ENCODE measurements at places on chromosomes 3 and 15.

GRCh38 chr15:70505411-70505919, 257.9 kb downstream of the UACA start:
- peak overlapping the region; percentile 70 for H3K27ac ChIP-seq
- peaks cover 53% of the 10 kb centered on the region for H3K4me1 ChIP-seq
- H3K27me3 ChIP-seq, result no peaks in the 10 kb centered on the region
- no peaks in the 10 kb centered on the region for H3K36me3 ChIP-seq
- H3K4me3 ChIP-seq, result no peak overlapping the region
- no peak for DNase-seq

DNA sequence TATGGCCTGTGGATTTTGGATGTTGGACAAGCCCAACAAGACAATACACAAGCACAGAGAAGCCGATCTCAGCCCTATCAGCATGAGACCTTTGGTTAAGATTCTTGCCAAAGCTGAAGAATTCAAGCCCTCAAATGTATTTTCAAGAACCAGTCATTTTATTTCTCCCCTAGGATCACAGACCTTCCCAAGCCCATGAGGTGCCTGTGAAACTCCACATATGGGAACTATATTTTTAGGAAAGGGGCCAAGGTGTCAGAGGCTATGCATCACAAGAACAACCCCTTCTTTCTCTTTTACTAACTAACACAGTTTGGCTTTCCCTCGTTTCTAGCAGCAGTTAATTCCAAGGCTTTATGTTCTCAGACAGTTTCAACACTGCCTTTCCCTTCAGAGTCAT, 364.5 kb downstream of the MAGI1 start:
- no peak overlapping the region for H3K4me3 ChIP-seq
- H3K4me1 ChIP-seq, result no peaks in the 10 kb centered on the region

GRCh38 chr15:71397377-71397776, 282.1 kb downstream of the THSD4 start:
- no peaks in the 10 kb centered on the region for H3K27me3 ChIP-seq
- no peak overlapping the region for H3K27ac ChIP-seq
- H3K4me3 ChIP-seq, result no peak overlapping the region
- H3K36me3 ChIP-seq, result no peaks in the 10 kb centered on the region
- no peak for DNase-seq

DNA sequence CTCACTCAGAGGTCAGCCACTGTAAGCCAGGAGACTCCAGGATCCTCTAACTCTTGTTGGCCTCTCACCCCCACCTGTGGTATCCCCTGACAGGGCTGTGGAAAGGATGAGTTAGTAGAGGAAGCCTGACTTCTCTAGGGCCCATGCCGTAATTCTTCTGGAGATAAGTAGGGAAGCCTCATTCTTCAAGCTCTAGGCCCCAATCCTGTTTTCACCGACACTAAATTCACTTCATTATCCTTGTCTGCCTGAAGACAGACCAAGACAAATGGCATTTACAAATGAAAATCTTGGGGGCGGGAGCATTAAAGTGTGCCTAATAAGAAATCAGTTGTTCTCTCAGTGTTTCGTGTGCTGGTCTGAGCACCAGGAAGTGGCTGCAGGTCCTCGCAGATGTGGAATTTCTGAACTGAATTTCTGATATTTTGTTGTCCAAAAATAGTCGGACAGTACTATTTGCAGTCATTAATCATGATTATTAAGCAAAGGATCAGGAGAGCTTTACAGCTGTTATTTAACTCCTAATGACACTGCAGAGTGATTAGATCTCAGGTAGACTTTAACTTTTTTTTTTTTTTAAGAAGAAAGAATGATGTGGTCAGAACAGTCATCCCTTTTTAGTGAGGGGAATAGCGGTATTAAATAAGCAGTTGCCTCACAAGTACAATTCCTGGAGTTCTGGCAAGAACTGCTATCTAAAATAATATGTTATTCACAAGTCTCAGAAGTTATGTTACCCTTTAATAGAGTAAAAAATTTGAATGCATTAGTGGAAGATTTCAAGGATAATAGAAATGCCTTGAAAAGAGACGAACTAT, 58.4 kb downstream of the RBMS3 start:
- H3K27me3 ChIP-seq, result no peaks in the 10 kb centered on the region
- H3K36me3 ChIP-seq, result no peaks in the 10 kb centered on the region
- no peak overlapping the region for H3K27ac ChIP-seq
- no peak overlapping the region for H3K4me3 ChIP-seq

GRCh38 chr15:58405865-58406264, 25.9 kb upstream of the LIPC start:
- H3K27me3 ChIP-seq, result no peaks in the 10 kb centered on the region
- H3K4me1 ChIP-seq, result peaks cover 4% of the 10 kb centered on the region
- no peak overlapping the region for H3K27ac ChIP-seq
- no peaks in the 10 kb centered on the region for H3K36me3 ChIP-seq
- no peak for DNase-seq

DNA sequence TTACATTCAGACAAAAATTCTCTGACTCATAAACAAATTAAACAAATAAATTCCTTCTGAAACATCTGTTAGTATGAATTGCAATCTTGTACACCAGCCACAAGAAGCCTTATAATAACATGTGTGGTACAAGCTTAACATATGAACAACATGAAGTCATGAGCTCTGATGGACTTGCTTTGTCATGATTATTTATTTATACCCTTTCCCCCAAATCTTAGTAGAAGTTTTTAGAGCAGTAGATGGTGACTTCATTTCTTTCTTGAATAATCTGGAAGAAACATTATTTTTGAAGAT, 633.4 kb downstream of the EPHA3 start:
- DNase-seq, result no peak
- H3K4me1 ChIP-seq, result no peaks in the 10 kb centered on the region
- H3K4me3 ChIP-seq, result no peak overlapping the region
- no peaks in the 10 kb centered on the region for H3K36me3 ChIP-seq
- H3K27me3 ChIP-seq, result no peaks in the 10 kb centered on the region

- H3K27me3 ChIP-seq, result no peaks in the 10 kb centered on the region
- no peaks in the 10 kb centered on the region for H3K36me3 ChIP-seq
- H3K4me3 ChIP-seq, result no peak overlapping the region
- no peak overlapping the region for H3K27ac ChIP-seq
- no peak for DNase-seq
These were observed 15.3 kb downstream of the FYCO1 start for GRCh38 chr3:45980229-45980813.

GRCh38 chr15:68653031-68653635, 74.3 kb downstream of the CORO2B start:
- H3K27ac ChIP-seq, result no peak overlapping the region
- no peaks in the 10 kb centered on the region for H3K36me3 ChIP-seq
- H3K4me3 ChIP-seq, result no peak overlapping the region
- no peaks in the 10 kb centered on the region for H3K27me3 ChIP-seq
- H3K4me1 ChIP-seq, result no peaks in the 10 kb centered on the region

DNA sequence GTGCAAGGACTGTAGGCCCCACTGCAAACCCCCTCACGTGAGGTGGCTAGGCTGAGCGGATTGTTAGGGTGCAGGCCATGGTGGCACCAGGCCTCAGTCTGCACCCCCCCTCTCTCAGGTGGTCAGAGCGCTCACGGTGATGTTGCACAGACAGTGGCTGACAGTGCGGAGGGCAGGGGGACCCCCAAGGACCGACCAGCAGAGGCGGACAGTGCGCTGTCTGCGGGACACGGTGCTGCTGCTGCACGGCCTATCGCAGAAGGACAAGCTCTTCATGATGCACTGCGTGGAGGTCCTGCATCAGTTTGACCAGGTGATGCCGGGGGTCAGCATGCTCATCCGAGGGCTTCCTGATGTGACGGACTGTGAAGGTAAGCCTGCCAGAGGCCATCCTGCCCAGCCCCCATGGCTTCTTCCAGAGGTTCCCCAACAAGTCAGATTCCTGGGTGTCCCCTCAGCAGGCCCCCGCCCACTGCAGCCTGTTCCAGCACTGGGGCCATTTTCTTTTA, 18.2 kb downstream of the ATRIP start:
- peaks cover 7% of the 10 kb centered on the region for H3K36me3 ChIP-seq
- no peak for DNase-seq
- H3K4me3 ChIP-seq, result no peak overlapping the region
- no peaks in the 10 kb centered on the region for H3K27me3 ChIP-seq
- H3K27ac ChIP-seq, result peak overlapping the region; percentile 99

- H3K36me3 ChIP-seq, result 0 out of 2 replicates have a peak, but pooled peaks cover 2% of the 10 kb centered on the region
- no peaks in the 10 kb centered on the region for H3K27me3 ChIP-seq
- H3K27ac ChIP-seq, result no peak overlapping the region
- H3K4me1 ChIP-seq, result no peaks in the 10 kb centered on the region
- H3K4me3 ChIP-seq, result no peak overlapping the region
These were observed 50.5 kb upstream of the SEC22A start for GRCh38 chr3:123151251-123151705.

GRCh38 chr15:52076889-52077781, 35.4 kb downstream of the BCL2L10 start:
- H3K4me1 ChIP-seq, result peaks cover 5% of the 10 kb centered on the region
- no peaks in the 10 kb centered on the region for H3K36me3 ChIP-seq
- H3K4me3 ChIP-seq, result no peak overlapping the region
- no peaks in the 10 kb centered on the region for H3K27me3 ChIP-seq
- no peak overlapping the region for H3K27ac ChIP-seq

GRCh38 chr3:33019981-33020380, 68.5 kb downstream of the CCR4 start:
- peaks cover 10% of the 10 kb centered on the region for H3K4me1 ChIP-seq
- no peak overlapping the region for H3K4me3 ChIP-seq
- DNase-seq, result no peak
- H3K27me3 ChIP-seq, result no peaks in the 10 kb centered on the region
- H3K27ac ChIP-seq, result no peak overlapping the region

DNA sequence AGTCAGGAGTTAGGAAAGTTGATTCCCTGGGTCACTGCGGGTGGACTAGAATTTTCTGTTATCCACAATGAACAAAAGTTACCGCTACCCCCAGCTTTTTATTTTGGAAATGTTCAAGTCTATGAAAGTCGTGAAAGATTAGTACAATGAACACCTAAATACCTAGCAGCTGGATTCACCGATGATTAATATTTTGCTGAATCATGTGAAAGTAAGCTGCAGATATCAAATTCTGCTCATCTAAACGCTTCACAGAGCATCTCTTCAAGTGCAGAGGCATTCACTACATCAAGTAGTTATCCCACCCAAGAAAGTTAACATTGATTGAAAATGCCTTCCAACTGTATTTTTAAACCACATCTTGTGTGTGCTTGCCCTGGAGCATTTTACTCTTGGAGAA, 729.0 kb upstream of the NR2F2 start:
- no peak for DNase-seq
- H3K36me3 ChIP-seq, result no peaks in the 10 kb centered on the region
- no peaks in the 10 kb centered on the region for H3K4me1 ChIP-seq
- H3K27me3 ChIP-seq, result no peaks in the 10 kb centered on the region

- DNase-seq, result no peak
- peaks cover 2% of the 10 kb centered on the region for H3K36me3 ChIP-seq
- no peaks in the 10 kb centered on the region for H3K27me3 ChIP-seq
- H3K4me3 ChIP-seq, result no peak overlapping the region
- H3K4me1 ChIP-seq, result no peaks in the 10 kb centered on the region
These were observed 36.8 kb upstream of the NIT2 start for GRCh38 chr3:100297784-100298183.

All from Caco-2 (cell line).